ENCODE measurements at places on chromosomes 13 and 19.

DNA sequence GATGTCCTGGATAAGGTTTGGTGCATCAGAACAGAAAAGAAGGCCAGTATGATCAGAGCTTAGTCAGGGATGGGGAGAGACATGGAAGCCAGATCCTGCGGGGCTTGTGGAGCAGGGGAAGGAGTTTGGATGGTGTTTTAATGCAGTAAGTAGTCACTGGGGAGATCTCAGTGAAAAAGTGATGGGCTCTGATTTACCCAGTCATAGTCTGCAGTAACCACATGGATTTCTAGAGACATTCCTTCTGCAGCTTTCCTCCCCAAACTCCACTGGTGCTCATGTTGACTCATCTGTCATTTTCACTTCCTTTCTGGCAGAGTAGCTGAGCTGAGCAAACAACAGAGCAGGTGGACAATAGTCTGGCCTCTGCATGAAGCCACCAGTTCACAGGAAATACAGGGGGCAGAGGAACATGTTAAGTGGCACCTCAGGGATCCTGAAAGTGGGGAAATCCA, 144.1 kb downstream of the DPF1 start:
- DNase-seq, result no peak

- no peak for DNase-seq
These were observed 137.4 kb downstream of the SPRY2 start for GRCh38 chr13:80203496-80203895.

DNA sequence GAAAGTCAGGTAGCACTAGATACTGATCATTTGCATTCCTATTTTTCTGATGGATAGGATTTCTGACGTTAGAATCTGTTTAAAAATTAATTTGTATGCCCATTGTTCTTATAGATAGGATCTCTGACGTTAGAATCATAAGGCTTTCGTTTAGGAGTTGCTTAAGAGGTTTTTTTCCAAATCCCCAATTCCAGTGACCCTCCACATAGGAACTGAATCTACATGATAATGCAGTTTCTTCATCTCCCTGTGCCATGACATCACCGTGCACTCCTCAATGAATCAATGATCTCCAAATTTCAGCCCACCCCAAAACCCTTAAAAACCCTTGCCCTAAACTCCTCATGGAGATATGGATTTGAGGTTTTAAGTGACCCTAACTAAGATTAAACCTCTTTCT, 87.2 kb downstream of the RXFP2 start:
- no peak for DNase-seq

DNA sequence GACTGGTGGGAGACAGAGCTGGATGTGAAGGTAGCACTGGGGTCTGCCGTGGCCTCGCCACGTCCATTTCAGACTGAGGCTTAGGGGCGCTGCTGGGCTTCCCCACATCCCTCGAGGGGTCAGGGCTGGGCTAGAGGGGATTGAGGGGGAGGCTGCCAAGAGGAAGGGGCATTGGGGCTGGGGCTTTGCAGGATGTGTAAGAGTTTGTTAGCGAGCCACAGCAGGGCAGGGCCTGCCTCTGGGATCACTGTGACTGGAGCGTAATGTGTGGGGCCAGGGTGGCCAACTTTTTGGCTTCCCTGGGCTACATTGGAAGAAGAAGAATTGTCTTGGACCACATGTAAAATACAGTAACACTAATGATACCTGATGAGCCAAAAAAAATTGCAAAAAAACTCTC, 14.1 kb downstream of the ARID3A start:
- no peak for DNase-seq

DNA sequence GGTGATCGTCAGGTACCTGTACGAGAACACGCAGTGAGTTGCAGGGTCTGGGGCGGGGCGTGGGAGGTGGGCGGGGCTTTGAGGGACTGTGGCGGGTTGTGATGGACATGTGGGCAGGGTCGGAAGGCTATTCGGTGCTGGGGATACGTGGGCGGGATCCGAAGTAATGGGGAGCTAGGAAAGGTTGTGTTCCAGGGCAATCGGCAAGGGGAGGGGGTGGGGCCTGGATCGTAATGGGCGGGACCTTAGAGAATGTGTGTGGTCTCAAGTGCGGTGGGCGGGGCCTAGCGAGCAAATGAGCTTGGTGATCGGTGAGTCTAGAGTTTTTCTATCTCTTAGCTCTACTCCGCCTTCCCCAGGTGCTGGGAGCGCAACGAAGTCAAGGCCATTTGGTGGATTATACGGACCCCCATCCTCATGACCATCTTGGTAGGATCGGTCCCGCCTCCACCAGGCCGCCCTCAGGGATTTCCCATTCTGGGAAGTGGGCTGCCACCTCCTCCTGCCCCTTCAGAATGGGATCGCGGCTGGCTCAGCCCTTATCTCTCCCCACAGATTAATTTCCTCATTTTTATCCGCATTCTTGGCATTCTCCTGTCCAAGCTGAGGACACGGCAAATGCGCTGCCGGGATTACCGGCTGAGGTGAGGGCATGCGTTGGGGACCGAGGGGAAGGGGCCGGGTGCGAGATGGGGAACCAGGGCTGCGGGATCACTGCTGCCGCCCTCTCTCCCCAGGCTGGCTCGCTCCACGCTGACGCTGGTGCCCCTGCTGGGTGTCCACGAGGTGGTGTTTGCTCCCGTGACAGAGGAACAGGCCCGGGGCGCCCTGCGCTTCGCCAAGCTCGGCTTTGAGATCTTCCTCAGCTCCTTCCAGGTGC, 9.6 kb downstream of the GIPR start:
- DNase-seq, result peak; percentile 79

- no peak for DNase-seq
These were observed 542.3 kb upstream of the ATXN8OS start for GRCh38 chr13:69565334-69565733.

GRCh38 chr19:12331211-12331941, 2.1 kb downstream of the ZNF563 start:
- DNase-seq, result peak; percentile 61

- DNase-seq, result no peak
These were observed 10.2 kb upstream of the NOP53 start for GRCh38 chr19:47735131-47735530.

- DNase-seq, result no peak
These were observed 150.0 kb downstream of the KLF12 start for GRCh38 chr13:73984201-73984600.

Measured in CD4-positive, alpha-beta T cell treated with Interleukin-2 at 100 ng/mL for 4 hours (primary cell).